ENCODE measurements at places on chromosomes 7 and 10. TPM values are rescaled to one million over a fixed set of nuclear protein-coding genes. Genes with fewer than 3 reads are reported as not detected.

DNA sequence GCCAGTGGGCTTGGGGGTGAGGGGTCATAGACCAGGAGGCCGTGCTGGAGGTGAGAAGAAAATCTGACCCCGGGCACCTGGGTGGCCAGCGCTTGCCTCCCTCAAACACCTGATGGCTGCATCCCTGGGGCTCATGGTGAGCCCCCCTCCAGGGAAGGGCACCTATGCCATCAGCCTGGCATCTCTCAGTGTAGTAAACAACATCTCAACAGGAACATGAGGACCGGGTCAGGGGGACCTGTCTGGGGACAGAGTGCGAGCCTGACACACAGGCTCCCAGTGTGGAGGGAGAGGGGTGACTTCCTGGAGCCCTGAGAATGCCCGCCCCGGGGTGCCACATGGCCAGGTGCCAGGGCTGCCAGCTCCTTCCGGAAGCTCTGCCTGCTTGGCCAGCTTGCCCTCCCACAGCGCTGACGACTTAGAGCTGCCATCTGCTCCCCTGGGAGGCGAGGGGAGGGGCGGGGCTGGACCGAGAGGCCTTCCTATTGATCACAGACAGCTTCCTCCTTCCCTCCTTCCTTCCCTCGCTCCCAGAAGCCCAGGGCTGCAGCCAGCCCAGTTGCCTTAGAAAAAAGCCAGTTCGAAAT, 12.3 kb downstream of the STX1A start:
- DNase-seq, result no peak

ACTL6B gene
- polyA plus RNA-seq, result 0.09 TPM

- DNase-seq, result no peak
Observed at GRCh38 chr10:55641601-55642000, 719.5 kb downstream of the ZWINT start.

GRCh38 chr7:123535517-123535916, 1.1 kb upstream of the IQUB start:
- DNase-seq, result no peak

GRCh38 chr10:84029840-84030239, 109.5 kb upstream of the GHITM start:
- DNase-seq, result no peak

DNA sequence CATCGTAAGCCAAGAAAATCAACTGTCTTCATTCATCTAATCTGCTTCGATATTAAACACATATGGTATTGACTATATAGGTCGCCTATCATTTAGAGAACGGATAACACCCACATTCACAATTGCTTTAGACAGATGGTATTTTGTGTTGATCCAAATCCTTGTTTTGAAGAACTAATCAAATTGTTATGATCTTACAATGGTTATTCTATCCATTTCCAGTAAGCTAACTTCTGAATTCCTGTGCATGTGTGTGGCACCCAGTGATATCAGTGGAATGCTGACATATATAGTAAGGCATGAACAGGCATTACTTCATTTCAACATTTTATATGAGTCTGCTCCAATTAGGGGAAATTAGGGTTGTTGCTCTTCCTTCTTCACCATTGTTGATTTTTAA, 98.8 kb downstream of the SEMA3E start:
- DNase-seq, result no peak

GPR85 gene
- polyA plus RNA-seq, result 0.81 TPM

SORBS1 gene
- polyA plus RNA-seq, result 28.2 TPM

GRCh38 chr10:18583575-18584270, 67.7 kb downstream of the NSUN6 start:
- no peak for DNase-seq

GRCh38 chr7:4768597-4769569, 6.5 kb upstream of the AP5Z1 start:
- DNase-seq, result no peak

DNA sequence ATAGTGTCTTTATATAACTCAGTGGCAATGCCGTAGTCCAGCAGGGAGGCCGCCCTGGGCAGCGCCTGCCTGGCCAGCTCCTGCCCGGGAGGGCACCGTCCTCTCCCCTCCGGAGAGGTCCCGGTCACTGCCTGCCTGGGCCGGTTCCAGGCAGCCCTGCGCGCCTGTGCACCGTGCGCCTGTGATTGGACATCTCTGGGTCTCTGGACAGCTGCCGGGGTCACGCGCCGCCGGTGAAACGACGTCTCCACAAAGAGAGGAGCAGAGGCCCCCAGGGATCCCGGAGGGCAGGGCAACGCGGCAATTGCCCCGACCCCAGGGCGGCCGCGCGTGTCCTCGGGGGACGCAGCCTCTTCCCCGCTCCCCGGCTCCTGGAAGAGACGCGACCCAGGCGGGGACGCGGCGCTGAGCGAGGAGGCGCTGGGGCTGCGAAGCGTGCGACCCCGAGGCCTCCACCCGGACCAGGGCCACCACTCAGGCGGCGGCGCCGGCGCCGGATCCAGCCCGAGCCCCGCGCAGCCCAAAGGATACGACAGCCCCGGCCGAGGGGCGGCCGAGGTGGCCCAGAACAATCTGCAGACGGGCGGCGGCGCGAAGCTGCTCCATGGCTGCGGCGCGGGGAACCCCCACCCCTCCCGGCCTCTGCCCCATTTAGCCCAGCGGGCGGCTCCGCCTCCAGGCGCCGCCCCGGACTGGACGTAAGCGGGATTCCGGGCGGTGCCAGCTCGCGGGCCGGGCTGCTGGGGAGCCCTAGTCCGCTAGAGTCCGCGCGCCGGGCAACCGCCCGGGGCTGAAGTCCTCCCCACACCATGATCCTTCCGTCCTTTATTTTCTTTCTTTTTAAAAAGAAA, at the start of gene PHYH:
Gene PHYH, minus strand, starts transcription at position 628 of the 851 bp plus-strand sequence. Its CDS starts 22 bp downstream, at position 606.
- peak; percentile 81 for DNase-seq

DNA sequence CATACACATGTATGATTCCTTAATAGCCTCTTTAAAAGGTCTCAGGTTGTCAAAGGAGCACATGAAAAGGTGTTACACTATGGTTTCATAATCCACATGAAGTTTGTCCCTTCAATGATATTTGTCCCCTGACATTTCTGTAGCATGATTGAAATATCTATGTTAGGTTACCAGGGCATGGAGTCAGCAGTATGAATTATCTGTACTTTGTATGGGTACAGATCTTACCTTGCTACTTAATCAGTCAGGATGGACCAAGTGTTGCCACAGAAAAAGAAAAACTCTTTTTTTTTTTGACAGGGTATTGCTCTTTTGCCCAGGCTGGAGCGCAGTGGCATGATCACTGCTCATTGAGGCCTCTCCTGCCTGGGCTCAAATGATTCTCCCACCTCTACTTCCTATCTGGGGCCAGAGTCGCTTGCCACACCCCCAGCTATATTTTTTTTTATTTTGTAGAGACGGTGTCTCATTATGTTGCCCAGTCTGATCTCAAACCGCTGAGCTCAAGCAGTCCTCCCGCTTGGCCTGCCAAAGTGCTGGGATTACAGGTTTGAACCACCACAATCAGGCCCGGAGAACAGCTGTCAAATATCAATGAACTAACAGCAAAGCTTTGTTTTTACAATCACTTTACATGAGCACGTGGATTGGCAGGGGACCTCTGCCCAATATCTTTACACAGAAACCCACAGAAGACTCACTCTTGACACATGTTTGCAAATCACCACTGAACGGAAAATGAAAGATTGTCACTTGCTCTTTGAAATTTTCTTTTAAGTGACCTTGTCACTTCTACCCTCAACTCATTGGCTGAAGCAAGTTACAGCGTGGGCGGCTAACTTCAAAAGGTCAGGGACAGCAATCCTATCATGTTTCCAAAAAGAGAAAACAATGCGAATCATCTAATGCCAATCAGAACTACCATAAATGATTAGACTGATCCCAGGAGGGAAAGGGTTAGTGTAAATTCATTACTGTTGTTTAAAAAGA, 140.2 kb downstream of the PRKG1 start:
- no peak for DNase-seq

DNA sequence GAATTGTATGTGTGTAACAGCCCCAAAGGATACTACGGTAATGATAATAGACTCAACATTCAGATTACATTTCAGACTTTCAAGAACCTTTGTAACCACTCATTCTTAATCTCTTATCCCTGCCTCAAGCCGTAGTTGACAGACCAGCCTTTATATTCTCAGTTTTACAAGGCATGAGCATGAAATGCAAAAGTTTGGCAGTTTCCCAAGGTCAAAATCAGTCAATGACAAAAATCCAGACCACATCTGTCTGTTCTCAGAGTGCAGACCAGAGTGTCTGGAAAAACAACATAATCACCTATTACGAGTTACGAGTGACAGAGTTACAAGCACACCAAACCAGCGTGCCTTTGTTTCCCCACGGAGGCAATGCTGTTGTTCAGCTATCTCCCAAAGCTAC, 178.6 kb upstream of the LRGUK start:
- DNase-seq, result no peak

GRCh38 chr10:22894714-22895113, 33.1 kb upstream of the ARMC3 start:
- no peak for DNase-seq

Measured in renal pelvis (tissue), 12 donors.